ENCODE measurements at places on chromosomes 13 and 19.

DNA sequence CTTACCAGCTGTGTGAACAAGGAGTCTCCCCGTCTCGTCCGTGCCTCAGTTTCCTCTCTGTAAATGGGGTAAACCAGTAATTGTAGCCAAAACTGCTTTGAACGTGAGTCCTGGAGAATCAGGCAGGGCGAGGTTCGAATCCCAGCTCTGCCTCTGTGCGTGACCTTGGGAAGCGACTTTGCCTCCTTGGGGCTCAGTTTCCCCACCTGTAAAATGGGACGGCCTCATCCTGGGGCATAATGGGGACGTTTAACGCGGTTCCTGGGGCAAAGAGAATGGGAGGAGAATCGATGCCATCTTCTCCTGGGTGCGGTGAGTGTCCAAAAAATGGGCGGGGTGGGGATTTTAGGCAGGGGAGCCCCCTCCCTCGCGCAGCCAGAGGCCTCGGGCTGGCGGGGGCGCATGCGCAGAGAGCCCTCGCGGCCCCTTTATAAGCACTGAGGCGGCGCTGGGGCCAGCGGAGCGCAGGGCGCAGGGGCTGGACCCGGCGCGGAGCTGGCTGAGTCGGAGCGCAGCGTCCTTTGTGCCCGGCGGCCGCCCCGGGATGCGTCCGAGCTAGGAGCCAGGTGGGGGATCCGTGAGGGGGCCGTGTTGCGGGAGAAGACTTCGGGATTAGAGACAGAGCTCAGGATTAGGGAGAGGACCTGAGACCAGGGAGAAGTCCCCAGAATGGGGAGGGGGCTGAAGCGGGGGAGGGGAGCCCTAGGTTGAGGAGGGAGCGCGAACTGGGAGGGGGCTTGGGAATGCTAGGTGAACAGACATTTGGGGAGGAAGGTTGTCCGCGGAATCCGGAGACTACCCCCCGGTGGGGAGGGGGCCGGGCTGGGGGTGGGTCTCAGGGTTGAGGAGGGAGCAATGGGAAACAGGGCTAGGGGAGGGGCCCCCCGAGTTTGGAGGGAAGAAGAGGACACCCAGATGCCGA lies at the start of gene NCAN:
NCAN (plus strand) TSS at position 460 of the 922 bp plus-strand sequence. CDS start 4,996 bp downstream, outside the sequence.
- peak; percentile 73 for DNase-seq

GRCh38 chr13:35594096-35594495 lies 117.6 kb upstream of the MAB21L1 start:
- no peak for DNase-seq

- no peak for DNase-seq
Measured at GRCh38 chr13:52092087-52092486, 36.8 kb downstream of the NEK5 start.

GRCh38 chr13:28173793-28174192 lies 35.4 kb downstream of the PAN3 start:
- DNase-seq, result no peak

- no peak for DNase-seq
Measured at GRCh38 chr13:46354156-46355087, 32.6 kb downstream of the RUBCNL start.
